ENCODE measurements at places on chromosomes 6 and 20.

DNA sequence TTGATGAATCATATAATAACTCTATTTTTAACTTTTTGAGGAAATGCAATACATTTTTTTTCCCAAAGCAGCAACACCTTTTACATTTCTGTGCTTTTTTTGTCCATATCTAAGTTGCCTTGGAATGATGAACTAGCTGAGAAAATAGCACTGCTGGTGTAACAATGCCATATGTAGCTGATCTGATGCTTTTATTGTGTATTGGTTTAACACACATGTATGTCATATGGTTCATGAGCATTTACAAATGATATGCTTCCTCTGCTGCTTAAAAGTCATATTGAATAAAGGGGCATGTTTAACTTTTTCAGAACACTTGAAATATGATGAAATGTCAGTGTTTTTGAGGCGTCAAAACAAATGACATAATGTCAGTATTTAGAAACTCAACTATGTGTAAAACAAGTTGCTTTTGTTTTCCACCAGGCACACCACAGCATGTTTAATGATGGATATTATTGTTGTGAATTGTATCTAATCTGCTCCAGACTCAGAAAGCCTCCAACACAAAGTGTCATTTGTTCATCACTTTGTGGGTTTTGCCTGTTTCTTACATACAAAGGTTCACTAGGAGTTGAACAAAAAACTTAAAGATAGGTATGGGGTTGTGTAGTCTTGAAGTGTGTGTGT lies 775.8 kb upstream of the FLRT3 start:
- DNase-seq = no peak

DNA sequence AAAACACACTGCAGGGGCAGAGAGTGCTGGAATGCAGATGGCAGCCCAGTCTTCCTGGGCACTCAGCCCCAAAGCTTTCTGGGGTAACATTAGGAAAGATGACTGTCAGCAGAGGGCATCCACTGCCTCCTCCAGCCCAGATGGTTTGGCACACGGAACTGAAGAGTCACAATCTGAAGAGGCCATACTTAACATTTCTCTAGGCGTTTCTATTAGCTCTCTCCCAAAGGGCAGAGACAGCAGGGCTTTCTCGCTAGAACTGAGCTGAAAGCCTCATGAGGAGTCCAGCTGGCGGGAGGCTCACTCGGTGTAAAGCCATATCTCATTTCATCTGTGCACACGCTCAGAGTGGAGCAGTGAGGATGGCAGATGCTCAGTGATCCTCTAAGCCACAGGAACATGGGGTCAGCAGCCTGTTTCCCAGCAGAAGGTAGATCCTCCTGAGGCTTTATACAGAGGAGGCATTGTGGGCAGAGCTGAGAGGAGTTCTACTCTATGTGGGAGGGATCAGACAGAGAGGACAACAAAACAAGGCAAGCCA lies 28.1 kb downstream of the ALDH8A1 start:
- no peak for DNase-seq

GRCh38 chr6:112184951-112185350 lies 69.4 kb downstream of the LAMA4 start:
- DNase-seq = no peak

DNA sequence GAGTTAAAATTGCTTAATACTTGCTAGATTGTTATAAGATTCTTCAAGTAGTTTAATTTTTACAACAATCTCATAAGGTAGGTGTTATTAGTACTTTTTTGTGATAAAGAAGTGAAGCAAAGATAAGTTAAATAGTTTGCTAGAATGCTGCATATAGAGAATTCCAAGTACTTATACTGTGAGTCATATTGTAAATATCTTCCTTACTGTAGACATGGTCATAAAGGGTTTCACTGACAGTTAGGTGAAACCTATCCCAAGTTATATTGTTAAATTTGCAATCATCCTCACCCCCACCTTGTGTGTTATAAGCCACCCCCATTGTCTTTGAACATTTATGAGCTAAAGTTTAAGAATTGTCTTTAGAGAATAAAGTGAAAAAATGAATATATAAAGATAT lies 142.0 kb downstream of the FAM83B start:
- no peak for DNase-seq

- DNase-seq = no peak
Observed at GRCh38 chr6:131693384-131693783, 7.8 kb downstream of the OR2A4 start.

DNA sequence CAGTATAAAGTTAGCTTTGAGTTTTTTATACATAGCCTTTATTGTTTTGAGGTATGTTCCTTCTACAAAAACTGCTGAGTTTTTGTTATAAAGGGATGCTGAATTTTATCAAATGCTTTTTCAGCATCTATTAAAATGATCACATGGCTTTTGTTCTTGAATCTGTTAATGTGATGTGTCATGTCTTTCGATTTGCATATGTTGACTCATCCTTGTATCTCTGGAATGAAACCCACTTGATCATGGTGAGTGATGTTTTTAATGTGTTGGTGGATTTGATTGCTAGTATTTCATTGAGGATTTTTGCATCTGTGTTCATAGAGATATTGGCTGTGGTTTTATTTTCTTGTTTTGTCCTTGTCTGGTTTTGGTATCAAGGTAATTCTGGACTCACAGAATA lies 24.7 kb upstream of the BLCAP start:
- DNase-seq = no peak

GRCh38 chr6:156832231-156832647 lies 55.1 kb downstream of the ARID1B start:
- no peak for DNase-seq

DNA sequence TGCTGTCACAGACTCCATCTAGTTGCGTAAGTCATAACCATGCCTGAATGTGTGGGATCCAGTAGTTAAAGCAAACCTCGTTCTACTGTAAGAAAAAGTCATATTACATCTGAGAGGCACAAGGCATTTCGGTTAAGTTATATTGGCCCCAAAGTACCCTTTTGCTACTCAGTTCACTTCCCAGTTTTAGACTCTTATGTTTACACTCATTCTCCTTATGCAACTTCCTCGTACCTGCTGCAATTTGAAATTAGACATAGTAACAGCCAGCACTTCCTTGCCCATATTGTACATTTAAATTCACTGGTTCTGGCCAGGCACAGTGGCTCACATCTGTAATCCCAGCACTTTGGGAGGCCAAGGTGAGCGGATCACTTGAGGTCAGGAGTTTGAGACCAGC lies 37.0 kb downstream of the PEX7 start:
- no peak for DNase-seq

DNA sequence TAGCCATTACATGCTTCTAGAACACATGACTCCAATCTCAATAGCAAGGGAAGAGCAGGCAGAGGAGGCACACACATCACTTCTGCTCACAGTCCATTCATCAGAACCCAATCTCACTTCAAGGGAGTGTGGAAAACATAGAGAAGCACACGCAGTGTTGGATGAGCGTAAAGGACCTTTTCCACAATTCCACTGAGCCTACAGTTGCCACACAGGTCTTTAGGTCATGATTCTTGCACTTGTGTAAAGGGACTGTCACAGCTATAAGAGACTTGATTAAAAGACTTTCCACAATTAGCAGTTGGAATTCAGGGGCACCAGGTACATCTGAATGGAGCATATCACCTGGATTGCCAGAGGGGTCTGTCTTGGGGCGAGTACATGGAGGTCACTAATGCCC lies 86.2 kb downstream of the TBC1D7 start:
- no peak for DNase-seq

DNA sequence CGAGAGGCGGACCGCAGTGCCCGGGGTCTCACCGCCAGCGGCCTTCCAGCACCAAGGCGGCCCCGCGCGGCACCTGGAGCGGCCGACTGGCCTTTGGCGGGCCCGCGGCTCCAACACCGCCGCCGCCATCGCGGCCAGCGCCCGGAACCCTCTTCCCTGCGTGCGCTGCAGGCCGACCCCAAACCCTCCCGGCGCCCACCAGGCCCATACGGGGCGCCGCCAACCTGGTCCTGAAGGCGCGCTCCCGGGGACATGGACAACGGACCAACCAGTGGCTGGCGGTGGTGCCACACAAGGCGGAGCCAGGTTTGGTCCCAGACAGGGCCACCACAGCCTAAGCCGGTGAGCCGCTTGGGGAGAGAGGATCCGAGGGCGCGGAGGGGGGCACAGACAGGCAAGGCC lies 1514.8 kb upstream of the DEFB115 start:
- DNase-seq = no peak

All from brain pericyte (primary cell).